ENCODE measurements at places on chromosomes 5 and 9. TPM values are rescaled to one million over a fixed set of nuclear protein-coding genes. Genes with fewer than 3 reads are reported as not detected.

Gene AJM1
- 5.7 TPM for total RNA-seq

Gene CDO1
- 0.82 TPM for total RNA-seq

Gene OCLN
- 0.12 TPM for total RNA-seq

Gene ENG
- total RNA-seq: 32.4 TPM

Gene SLC25A2
- 0.23 TPM for total RNA-seq

Gene OR1J4
- total RNA-seq: 0.21 TPM

Gene SQSTM1
- 177 TPM for total RNA-seq

Gene SPINK7
- not detected for total RNA-seq

Data from activated CD4-positive, alpha-beta T cell treated with anti-CD3 and anti-CD28 coated beads, Interleukin-2, amount 10 ng/mL, durations not matched to agents 24 days and 14 days (primary cell).